ENCODE measurements at places on chromosomes 11 and 22.
A peak's percentile ranks its signal among the peaks of the same experiment; 100 is the strongest.

- DNase-seq = no peak
These were observed 2.3 kb upstream of the TIRAP start for GRCh38 chr11:126280595-126280994.

DNA sequence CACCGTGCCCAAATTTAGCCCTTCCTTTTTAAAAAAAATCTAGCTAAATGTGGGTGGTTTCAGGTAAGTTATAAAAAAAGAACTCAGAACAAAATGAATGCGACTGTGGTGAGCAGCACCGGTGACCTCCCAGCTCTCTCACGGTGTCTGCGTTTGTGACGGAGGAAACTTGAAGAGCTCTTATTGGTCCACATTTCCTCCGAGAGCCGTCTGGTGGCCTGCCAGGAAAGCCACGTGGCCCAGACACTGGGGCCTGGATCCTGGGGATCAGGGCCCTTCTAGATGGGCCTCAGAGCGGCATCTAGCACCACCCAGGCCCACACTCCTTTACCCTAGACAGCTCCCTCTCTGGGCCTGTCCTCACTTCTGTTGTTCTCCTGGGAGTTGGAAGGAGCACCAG lies 39.5 kb downstream of the B3GAT1 start:
- DNase-seq = no peak

GRCh38 chr22:22342697-22343580 lies 98.4 kb downstream of the VPREB1 start:
- DNase-seq = peak; percentile 84

- no peak for DNase-seq
These were observed 31.7 kb downstream of the POU2F3 start for GRCh38 chr11:120271672-120272071.

Data from kidney (tissue), 22 donors.